ENCODE measurements at places on chromosomes 4 and X.
A peak's percentile ranks its signal among the peaks of the same experiment; 100 is the strongest.

DNA sequence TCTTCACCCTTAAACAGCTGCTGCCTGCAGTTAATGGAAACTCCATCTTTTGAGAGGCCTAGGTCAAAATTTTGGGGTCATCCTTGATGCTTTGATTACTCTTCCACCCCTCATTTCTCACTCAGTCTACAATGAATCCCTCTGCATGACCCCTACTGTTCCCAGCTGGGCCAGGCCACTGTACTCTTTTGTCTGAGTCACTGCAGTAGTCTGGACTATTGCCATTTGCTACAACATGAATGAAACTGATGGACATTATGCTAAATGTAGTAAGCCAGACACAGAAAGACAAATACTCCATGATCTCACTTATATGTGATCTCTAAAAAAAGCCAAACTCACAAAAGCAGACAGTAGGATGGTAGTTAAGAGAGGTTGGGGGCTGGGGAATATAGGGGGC is 28.3 kb downstream of the STK32B start:
- DNase-seq, result no peak

- no peak for DNase-seq
These were observed 71.8 kb downstream of the FUNDC1 start for GRCh38 chrX:44470816-44471215.

DNA sequence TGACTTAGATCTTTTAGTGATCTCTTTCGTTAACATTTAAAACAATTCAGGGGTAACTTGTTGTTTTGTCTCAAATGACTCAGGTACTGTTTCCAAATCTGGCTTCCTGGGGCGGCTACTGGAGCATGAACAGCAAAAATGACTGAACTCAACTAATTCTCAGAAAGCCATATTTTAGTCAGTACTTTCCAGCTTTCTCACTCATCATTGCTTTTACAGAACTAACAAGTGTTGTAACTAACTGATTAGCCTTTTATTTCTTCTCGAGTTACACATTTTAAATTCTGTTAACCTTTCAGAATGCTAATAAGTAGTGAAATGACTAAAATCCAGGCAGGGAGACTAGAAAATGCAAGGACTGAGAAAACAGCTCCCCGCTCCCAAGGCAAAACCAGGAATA is 55.3 kb downstream of the JADE3 start:
- DNase-seq, result no peak

- no peak for DNase-seq
These were observed 49.7 kb upstream of the ANKRD17 start for GRCh38 chr4:73308286-73308685.

GRCh38 chr4:149955780-149956390 is 122.4 kb upstream of the DCLK2 start:
- no peak for DNase-seq

DNA sequence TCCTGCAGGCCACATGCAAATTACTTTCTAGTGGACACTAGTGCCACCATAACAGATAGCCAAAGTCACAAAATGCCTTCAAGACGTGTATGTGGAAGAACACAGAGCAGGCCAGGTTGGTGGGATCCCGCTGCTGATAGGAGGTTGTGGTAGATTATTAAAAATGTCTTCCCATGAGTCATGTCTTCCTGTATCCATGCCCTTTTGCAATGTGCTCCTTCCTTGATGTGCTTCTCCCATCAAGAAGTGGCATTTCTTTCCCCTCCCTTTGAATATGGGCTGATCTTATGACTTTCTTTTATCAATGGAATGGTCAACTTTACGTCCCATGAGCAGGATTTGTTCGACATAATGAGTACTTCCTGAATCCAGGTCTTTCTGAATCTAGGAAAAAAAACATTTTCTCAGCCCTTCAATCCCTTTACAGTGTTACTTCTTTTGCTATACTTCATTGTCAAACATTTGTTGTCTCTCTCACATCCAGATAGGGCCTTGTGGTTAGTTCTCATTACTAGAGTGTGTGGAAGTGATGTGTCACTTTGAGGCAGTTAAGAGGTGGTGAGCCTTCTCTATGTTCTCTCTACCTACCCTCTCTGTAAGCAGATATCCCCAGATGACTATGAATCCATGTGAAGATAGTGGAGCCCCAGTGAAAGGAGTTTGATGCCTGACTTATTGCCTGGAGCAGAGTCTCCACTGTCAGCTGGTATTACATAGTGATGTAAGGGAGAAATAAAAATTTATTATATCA is 519.2 kb upstream of the DIPK2B start:
- no peak for DNase-seq

DNA sequence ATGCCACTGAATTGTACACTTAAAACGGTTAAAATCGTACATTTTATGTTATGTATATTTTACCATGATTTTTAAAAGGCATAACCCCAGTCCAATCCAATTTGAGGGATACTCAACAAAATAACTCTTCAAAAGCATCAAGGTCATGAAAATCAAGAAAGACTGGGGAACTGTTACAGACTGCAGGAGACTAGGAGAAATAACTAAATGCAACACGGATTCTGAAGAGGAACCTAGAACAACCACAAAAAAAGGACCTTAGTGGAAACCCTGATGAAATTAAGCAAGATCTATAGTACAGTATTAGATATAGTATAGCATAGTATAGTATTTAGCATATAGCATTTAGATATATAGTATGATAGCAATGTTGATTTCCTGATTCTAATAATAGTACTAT is 26.8 kb downstream of the SH3KBP1 start:
- no peak for DNase-seq

GRCh38 chr4:105709081-105709450 is 482 bp downstream of the GSTCD start:
- DNase-seq, result peak; percentile 39

DNA sequence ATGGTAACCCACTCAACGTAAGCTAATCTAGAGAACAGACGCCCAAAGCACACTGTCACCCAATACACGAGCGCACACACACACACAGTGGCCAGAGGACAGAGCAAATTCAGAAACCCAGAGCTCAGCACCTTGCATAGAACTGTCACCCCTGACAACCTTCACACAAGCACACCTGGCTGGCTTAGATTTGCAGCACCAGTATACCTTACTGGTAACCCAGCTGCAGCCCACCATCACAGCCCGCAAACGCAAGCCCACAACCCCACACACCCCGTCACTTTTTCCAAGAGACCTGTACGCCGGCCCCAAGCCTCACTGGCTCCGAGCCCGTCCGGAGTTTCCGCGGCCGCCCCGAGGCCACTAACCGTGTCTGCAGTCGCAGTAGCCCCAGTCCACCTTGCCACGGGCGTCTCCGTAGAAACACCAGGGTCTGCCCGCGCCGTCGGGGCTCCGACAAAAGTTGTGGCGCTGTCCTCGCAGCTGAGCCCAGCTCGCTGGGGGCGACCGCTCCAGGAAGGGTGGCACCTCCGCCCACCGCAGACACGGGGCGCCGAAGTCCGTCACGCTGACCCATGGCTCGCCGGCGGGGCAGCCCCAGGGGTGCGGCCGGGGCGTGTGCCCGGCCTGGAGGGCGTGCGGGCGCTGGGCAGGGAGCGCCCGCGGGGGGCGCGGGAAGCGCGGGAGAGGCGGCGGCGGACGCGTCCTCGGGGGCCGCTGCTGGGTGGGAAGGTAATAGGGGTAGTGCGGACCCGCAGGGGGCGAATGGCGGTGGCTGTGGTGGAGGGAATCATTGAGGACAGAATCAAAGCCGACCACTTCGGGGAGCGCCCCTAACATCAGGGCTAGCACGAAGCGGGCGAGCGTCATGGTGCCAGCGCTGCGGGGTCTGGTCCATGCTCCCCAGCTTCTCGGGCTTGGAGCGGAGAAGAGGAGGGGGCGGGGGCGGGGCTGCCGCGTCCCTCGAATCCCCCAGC is 664 bp downstream of the PRSS12 start:
- peak; percentile 34 for DNase-seq

GRCh38 chrX:10828640-10829039 is 208.3 kb upstream of the MID1 start:
- DNase-seq, result no peak

DNA sequence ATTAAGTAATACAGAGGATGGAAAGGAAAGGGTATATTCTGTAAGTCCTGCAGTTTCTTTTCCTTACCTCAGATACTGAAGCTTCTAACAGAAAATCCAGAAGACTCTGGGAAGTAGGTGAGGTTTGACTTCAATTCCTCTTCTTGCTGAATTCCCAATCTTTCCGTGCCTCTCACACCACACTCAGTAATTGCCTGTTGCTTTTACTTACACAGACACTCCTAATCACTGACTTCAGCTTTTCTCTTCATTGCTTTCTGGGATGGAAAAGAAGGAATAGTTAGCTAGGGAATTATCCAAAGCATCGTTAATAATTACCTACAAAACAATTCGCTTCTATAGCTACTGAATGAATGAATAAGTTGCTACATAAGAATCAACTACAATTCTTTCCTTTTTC is 163.6 kb downstream of the FBXO8 start:
- DNase-seq, result no peak

DNA sequence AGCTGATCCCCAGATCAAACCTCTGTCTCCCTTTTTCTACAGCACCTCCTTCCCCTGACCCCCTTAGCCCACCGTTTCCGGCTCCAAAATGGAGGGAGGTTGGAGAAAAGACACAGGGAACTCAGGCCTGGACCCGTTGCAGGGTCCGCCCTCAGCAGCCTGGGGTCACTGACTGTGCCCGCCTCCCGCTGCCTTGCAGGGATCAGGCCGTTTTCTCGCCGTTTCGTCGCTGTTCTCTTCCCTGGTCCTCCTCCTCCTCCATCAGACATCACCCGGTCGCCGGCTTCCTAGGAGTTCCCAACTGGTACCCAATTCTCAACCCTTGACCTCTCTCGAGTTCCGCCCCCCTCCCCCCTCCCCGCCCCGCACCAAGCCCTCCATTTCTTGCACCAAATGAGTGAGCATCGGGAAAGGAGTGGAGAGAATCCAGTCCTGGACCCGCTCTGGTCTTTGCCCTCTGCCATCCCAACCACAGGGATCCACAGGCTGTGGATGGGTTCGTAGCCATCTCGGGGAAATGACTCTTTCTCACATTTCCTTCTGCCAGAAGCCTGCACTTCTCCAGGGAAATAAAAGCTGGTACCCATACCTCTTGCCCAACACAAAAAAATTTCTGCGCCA is 493 bp downstream of the TCEAL5 start:
- no peak for DNase-seq

DNA sequence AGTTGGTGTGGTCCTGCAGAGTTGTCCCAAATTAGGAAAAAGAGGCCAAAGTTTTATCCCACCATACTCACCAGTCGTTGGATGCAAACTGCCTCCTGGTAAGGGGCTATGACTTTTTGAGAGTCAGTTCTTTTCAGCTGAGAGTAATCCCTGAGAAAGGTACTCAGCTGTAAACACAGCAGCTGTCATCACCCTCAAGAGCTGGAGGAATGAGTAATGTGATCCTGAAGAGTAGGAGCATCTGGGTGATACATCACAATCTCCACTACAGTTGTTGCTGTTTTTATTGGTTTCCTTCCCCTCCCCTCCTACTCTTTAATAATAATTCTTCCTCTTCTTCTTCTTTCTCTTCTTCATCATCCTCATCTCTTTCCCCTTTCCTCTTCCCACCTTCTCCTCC is 5.7 kb downstream of the MAGEE1 start:
- no peak for DNase-seq

GRCh38 chr4:86825511-86825910 is 23.7 kb downstream of the SLC10A6 start:
- no peak for DNase-seq

DNA sequence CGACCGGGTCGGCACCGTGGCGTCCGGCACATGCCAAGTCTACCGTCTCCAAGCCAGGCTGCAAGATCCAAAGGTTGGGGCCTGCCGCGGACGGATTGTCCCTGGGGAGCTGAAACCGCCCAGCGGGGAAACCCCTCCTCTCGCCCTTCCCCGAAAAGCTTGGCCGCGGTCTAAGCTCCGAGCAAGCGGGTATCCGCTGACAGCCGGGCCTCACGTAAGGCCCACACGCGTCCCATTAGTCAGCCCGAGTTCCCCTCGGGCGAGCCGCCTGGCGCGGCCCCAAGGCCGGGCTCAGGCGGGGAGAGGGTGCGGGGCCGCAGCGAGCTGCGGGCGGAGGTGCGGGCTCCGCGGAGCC is 6.8 kb upstream of the BCOR start:
- peak; percentile 86 for DNase-seq

GRCh38 chr4:48481581-48481980 is 1.6 kb upstream of the SLC10A4 start:
- no peak for DNase-seq

DNA sequence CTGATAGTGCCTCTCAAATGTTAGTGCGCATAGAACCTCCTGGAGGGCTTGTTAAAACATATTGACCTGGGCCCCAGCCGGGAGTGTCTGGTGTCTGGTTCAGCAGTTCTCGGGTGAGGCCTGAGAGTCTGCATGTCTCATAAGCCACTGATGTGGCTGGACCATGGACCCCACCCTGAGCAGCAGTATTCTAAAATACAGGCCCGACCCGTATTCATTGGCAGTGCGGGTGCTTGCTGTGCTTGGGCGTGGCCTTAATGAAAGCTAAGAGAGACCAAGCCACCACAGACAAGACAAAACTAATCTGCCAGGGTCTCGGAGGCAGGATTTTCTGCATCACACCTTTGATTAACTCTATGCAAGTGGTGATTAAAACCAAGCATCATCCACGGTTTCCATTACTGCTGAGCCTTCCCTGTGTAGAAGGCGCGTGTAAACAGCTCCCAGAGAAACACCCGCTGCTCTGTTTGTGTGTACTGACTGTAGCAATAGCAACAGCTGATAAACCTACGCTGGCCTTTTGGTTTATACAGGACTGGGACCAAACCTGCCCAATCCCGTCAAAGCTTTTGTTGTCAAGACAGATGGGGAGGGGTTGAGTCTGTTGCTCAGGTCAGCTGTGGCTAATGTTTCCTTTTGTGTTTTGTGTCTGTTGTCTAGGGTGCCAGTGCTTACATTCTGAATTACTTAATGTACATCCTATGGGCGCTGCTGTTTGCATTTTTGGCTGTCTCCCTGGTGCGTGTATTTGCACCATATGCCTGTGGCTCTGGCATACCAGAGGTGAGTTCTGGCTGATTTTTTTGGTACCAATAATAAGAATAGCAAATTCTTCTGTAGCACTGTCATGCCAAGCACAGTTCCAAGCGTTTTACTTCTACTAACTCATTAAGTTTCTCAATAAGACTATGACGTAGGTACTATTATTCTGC is 40.8 kb downstream of the CLCN4 start:
- DNase-seq, result no peak

DNA sequence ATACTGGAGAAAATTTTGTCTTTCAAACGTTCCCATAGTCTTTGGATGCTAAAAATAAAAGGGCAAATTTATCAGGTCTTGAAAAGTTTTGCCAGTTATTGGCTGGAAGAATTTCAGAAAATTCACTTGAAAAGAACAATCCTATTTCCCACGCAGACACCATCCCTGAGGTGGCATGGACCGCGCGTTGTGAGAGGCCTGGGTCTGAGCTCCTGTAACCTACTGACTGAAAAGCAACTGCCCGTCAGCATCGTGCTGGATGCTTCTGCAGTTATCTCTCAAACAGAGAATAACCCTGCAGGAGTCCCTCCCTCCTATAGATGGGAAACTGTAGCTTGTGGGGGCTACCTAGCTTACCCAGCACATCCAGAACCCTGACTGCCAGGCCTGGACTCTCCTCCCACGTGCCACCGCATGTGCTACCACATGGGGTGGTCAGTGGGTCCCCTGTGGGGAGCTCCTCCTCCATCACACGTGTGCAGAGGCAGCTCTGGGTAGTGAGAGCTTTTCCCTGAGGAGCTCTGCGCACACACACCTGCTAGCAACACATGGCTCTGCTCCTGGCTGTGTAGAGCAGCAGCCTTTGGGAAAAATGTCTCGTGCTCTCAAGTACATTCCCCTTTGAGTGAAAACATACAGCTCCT is 36.1 kb downstream of the NSG1 start:
- DNase-seq, result peak; percentile 33
